Natural killer cell (primary cell): ENCODE measurements at places on chromosomes 16 and 17. TPM values are rescaled to one million over a fixed set of nuclear protein-coding genes. Genes with fewer than 3 reads are reported as not detected.
A peak's percentile ranks its signal among the peaks of the same experiment; 100 is the strongest.

DNA sequence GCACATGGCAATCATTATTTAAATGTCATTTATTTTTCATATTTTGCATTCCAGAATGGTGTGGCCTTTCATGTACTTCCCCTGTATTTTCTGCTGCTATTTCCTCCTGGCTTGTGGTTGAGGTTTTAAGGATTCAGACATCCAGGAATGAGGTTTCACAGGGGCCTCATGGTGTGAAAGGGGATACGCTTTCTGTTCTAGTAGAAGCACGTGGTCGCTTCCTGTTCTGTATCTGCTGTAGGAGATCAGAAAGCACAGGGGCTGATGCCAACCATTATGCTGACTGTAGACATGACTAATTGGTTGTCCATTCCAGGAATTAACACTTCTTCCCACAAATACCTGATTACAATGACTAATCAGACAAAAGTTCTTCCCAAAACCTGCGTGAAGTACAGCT, 405.9 kb downstream of the SHISA9 start:
- no peak for DNase-seq

GDPD1 gene
- total RNA-seq = 5.3 TPM

- DNase-seq = peak; percentile 80
These were observed 1.5 kb downstream of the CASKIN1 start for GRCh38 chr16:2194852-2195321.

- DNase-seq = peak; percentile 62
These were observed 147.2 kb downstream of the SPECC1 start for GRCh38 chr17:20156196-20157000.

DNA sequence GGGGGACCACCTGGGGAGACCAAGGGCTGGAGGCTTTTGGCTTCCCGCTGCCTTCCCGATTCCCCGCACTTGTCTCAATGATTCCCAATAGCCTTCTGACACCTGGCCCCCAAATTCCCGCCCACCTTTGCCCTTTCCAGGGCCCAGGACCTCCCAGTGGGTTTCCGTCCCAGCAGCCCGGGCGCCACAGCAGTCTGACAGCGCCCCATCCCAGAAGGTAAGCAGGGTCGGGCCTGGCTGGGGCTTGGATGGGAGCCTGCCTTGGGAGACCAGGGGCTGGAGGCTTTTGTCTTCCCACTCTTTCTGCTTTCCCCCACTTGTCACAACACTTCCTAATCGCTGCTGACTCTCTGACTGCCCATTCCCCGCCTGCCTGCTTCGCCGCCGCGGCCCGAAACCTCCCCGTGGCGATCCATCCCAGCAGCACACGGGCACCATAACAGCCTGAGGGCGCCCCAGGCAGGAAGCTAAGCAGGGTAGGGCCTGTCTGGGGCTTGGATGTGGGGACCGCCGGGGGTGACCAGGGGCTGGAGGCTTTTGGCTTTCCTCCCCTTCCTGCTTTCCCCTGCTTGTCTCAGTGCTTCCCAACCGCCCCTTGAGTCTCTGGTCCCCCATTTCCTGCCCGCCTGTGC, 2289.3 kb downstream of the TP53TG3F start:
- no peak for DNase-seq

GJD3 gene
- total RNA-seq = not detected

- no peak for DNase-seq
These were observed 27.2 kb downstream of the NPLOC4 start for GRCh38 chr17:81609541-81610311.

LHX1 gene
- total RNA-seq = not detected

GRCh38 chr16:4631444-4631843, 6.8 kb downstream of the MGRN1 start:
- no peak for DNase-seq

- DNase-seq = no peak
These were observed 75.5 kb downstream of the BMERB1 start for GRCh38 chr16:15509593-15510535.

DNA sequence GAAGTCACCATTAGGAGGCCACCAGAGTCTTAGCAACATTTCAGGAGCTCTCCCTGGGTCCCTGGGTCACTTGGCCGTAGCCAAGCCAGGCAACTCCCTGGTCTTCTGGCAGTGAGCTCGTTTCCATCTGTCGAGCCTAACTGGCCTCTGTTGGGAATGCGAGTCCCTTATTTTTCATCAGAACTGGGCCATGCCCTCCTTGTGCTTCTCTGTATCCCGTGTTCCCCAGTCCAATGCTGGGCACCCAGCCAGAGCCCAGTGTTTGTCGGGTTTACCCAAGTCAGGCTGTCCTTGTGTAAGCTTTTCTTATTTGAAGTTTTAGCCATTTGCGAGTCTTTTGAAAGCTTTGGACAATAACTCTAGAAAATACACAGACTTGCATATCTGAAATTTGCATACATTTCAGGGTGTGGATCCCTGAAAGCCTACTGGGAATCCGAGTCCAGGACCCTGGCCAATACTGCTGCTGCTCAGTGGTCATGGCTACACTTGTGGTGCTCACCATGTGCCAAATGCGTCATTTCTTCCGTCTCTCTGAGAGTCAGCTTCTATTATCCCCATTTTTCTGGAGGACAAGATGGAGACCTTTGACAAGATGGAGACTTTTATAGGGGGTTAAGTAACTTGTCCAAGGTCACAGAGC, 81.6 kb upstream of the LGALS9 start:
- no peak for DNase-seq

DNA sequence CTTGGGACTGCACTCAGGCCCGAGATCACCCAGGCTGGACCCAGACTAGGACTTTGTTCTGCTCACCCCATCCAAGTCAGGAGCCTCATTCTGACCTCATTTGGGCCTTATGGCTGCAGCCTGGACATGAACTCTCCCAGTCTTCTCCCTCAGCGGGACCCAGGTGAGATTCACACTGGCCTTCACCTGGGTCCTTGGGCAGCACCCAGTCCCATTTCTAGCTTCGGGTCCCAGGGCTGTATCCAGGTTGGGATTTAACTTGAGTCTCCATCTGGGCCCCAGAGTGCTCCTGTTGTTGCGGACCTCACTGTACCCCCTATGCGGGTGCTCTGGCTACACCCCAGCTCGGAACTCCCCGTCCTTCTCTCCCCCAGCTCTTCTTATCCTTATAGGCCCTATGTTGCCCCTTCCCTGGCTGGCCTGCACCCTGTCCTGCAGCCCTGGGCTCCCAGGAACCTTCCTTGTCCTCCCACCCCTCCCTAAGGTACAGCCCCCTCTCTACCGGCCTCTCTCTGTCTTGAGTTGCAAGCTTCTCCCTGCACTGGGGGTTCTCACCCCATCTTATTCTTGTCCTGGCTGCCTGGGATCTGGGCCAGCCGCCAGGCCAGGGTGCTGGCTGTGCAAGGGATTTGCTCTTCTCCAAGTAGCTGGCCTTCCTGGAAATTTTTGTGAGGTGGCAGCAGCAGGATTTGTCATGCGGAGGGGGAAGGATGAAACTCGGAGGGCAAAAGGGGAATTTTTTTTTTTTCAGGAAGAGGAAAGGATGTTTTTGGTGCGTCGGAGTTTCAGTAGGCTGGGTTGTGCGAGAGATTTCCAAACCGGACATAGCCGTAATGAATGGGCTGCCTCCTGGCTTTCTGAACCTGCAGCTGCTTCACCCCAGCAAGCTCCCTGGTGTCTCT, 904 bp downstream of the MAP2K3 start:
- DNase-seq = peak; percentile 37

CD300H gene
- 9.3 TPM for total RNA-seq

FA2H gene
- total RNA-seq = not detected

DNA sequence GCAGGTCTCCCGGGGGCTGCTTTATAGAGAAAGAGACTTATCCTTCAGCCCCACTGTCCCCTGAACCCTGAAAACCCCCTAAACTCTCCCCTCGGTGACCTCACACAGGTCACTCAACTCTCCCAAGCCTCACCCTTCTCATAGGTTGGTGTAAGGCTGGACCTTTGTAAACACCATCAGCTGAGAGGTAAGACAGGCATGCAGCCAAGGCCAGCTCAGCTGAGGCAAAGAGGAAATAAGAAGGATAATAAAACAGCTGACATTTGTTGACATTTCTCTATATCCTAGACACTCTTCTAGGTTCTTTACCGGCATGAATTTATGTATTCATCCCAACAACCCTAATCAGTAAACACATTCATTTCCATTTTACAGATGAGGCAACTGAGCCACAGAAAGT, 134.3 kb downstream of the CCT6B start:
- DNase-seq = no peak

NECAB2 gene
- not detected for total RNA-seq

DNA sequence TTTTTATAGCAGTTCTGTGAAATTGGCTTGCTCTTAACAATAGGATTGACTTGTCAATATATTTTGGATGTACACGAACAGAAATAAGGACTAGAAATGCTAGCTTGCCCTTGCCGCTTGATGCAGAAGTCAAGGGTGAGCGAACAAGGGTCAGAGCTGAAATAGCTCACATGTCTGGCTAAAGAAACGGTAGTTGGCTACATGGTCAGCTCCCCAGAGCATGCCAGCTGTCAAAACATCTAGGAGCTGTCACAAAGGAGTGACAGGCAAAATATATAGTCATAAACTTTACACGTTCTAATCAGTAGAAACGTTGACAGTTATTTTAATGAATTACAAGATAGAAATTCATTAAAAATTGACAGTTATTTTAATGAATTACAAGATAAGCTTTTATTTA, 2.9 kb upstream of the MEIOB start:
- DNase-seq = no peak

CCL5 gene
- 1,167 TPM for total RNA-seq

DNA sequence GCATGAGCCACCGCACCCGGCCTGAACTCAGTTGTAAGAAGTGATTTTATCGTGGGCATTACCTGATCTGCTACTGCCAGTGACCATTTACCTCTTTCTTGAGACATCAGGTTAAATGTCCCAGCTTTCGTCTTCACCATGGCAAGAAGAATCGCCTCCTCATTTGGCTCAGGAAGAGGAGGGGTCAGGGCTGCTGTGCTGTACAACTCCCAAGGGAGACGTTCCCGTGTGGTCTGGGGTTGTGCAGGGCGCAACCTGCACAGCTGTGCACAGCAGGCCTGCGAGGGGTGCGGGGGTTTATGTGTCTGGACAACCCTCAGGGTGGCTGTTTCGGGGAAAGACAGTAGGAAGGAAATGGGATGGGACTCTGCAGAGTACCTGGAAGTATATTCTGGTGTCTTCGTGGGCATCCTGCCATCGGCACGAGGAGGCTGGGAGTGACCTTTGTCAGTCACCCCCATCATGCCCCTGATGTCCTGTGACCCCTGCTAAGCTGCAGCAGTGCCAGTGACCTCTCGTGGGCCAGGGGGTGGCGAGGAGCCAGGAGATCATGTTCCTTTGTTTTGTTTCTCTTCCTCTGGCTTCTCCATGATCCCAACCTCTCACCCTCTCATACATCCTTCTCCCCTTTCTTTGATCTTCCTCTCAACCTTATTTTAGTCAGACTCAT, 27.3 kb downstream of the CIBAR2 start:
- no peak for DNase-seq

ZG16B gene
- 1.1 TPM for total RNA-seq

DNA sequence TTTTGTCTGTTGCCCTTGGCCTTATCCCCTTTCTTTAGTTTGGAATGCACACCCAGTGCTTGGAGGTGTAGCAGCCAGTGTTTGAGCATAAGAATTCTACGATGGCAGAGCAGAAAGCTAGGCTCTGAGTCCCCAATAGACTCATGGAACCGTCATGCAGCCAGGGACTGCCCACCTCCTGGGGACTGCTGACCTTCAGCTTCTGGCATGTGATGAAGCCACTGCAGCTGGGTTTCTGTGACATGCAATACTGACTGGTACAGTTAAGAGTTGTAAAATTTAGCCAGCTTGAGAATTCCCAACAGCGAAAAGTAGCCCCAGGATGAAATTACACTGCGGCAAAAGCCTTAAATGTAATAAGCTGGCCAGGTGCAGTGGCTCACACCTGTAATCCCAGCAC, 9.0 kb upstream of the MAP3K14 start:
- no peak for DNase-seq

- DNase-seq = no peak
These were observed at the start of gene MT1G for GRCh38 chr16:56667581-56668571. Gene MT1G, minus strand, starts transcription at chr16:56668065. Its CDS starts 72 bp downstream, at chr16:56667993.

- DNase-seq = no peak
These were observed 167.1 kb upstream of the MAF start for GRCh38 chr16:79767421-79768275.

DNA sequence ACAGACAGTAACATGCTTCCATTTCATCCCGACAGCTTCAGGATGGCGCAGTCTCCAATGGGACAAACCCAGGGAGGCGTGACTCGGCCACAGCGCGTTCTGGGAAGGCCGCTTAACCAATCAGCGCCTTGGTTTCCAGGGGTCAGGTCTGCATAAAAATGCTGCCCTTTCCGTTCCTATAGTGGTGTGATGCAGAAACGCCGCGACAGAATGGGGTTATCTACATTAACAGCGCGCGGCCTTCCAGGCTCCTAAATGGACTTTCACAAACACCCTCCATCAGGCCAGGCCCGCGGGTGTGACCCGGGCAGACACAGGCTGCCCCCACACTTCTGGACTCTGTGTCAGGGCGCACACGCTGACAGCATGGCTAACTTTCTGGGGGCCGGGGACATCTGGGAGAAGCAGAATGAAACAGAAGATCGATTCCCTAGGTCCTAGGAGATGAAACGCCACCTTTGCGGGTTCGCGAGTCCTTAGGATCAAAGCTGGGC, 792 bp downstream of the TMEM231 start:
- no peak for DNase-seq

SUPT6H gene
- 177 TPM for total RNA-seq

PKMYT1 gene
- 2.6 TPM for total RNA-seq

DNA sequence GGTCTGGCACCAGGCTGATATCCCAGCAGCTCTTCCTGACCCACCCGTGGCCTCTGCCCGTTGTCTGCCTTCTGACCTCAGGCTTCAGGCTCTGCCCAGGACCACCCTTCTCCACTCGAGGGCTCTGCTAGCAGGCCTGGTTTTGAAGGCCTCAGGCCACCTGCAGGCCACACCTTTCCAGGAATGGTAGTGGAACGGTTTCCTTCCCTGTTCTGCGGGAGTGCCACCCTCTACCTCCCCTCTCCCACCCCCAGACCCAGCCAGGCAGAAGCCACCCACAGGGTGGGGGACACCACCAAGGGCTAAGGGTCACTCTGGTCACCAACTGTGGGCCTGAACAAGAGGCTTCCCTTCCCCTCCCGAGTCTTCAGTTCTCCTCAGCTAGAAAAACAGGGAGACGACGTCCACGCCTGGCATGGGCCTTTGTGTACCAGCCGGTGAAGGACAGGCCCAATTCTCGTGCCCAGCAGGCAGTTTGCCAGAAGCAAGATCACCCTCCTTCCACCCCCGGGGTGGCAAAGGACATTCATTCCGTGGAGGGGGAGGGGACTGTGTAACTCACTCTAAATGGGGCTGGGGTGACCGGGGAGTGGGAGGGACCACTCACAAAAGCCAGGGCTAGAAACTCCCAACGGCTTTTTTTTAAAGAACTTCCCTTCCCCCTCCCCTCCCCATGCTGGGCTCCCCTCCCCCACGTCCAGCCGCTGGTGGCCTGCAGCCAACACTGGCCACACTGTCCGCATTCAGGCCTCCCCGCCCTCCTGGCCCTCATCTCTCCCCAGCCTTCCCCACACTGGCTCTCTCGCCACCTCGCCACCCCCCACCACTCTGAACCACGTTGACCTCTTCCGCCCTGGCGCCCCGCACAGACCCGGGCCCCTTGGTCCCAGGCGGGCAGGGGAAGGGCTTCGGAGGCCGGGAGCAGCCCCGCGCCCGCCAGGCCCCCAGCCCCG, 7.7 kb downstream of the CBX4 start:
- no peak for DNase-seq

FNDC8 gene
- not detected for total RNA-seq

- no peak for DNase-seq
These were observed 15.7 kb upstream of the ABCC3 start for GRCh38 chr17:50618941-50619340.

GRCh38 chr16:72938795-72939164, 109.1 kb downstream of the ZFHX3 start:
- no peak for DNase-seq

- DNase-seq = no peak
These were observed 612 bp upstream of the SLC47A2 start for GRCh38 chr17:19717031-19717360.

- DNase-seq = no peak
These were observed 118.2 kb upstream of the CHMP6 start for GRCh38 chr17:80873307-80873951.
